Stimulated activated CD4-positive, alpha-beta T cell treated with anti-CD3 and anti-CD28 coated beads, TNF-alpha, amount 100 ng/mL, for 24 hours (primary cell): ENCODE measurements at places on chromosomes 5 and 9.

GRCh38 chr5:78574131-78574673 is 74.4 kb downstream of the LHFPL2 start:
- DNase-seq: no peak

DNA sequence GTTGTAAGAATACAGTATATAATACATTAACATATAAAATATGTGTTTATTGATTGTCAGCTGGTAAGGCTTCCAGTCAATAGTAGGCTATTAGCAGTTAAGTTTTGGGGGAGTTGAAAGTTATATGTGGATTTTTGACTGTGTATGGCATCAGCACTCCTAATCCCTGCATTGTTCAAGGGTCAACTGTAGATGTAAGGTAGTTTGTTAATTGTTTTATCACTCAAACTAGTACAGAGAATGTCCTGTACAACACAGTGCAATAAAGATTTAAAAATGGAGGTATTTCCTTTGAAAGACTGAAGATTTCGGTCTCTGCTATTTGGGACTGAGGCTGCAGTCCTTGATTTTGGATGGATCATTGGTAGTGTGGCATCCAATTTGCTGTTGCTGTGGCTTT is 484.4 kb downstream of the KDM4C start:
- DNase-seq: no peak

DNA sequence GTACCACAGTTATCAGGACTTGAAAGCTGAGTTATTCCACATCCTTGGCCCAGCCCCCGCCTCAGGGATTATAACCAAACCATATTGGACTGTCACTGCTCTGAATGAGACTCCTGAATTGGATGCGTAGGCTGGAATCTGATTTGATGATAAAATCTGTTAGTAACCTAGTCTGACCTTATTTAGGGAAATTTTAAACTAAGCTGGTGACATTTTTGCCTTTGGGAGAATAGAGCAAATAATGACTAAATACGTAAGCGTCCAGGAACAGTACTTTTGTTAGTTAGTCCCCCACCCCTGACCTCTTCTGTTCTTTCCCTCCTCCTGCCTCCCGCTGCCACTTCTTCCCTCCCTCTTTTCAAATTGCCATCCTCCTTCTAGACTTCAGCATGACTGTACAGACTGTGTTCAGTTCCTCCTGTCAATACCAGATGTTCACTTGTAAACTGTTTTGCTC is 92.6 kb downstream of the TLE4 start:
- DNase-seq: no peak

- no peak for DNase-seq
Observed at GRCh38 chr5:80655231-80655774, 520 bp upstream of the DHFR start.

DNA sequence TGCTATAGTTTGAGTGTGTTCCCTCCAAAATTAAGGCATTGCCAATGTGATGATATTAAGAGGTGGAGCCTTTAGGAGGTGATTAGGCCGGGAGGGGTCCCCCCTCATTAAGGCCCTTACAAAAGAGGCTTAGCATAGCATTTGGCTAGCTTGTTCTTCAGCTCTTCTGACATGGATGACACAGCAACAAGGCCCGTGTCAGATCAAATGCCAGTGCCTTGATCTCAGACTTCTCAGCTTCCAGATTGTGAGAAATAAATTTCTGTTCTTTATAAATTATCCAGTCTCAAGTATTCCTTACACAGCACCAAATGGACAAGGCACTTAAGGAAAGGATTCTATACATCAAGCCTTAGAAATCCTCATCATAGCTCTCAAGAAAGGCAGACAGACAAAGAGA is 31.8 kb downstream of the SLC38A9 start:
- no peak for DNase-seq
